NCI-H524 treated with DMSO at 0.1 percent for 48 hours (cell line): ENCODE measurements at places on chromosomes 4 and X.

GRCh38 chr4:48483777-48484493, 792 bp downstream of the SLC10A4 start:
- DNase-seq = no peak

GRCh38 chr4:99506781-99507180, 4.0 kb upstream of the C4orf17 start:
- DNase-seq = no peak

DNA sequence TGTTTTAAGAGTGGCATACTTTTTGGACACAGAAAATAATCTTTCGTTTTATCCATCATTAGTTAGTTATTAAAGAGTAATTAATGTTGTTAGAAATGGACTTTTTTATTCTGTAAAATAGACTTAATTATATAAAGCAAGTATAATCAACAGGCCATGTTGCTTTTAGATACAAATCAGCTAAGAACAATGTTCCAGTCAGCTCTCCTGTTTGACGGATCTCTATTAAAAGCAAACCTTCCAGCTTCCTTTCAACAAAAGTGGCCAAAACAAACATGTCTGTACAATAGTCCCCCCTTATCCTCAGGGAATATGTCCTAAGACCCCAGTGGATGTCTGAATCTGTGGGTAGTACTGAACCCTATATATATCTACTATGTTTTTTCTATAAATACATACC, 4.9 kb upstream of the SLC10A4 start:
- no peak for DNase-seq

- no peak for DNase-seq
These were observed 11.3 kb downstream of the FAM241A start for GRCh38 chr4:112156553-112156952.

- no peak for DNase-seq
These were observed 2092.4 kb upstream of the TENM3 start for GRCh38 chr4:180150818-180151217.

GRCh38 chr4:38455092-38455862, 208.7 kb upstream of the KLF3 start:
- no peak for DNase-seq

- DNase-seq = no peak
These were observed 541.3 kb upstream of the TENM3 start for GRCh38 chr4:181701894-181702293.

DNA sequence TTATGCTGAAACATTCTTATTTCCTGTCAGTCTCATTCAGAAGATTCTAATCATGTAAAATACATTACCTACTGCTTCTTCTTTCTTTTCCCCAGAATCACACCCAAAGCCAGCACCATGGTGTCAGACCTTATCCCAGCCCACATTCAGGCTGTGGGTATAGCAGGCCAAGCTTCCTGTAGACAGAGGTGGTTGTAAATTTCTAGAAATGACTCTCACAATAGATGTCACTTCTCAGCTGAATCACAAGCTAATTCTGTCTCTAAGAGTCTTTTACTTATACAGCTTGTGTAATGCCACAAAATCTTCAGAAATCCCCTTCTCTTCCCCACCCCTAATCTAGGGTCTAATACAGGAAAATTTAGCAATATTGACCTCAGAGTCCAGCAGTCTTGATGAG, 239.6 kb downstream of the PARM1 start:
- DNase-seq = no peak

DNA sequence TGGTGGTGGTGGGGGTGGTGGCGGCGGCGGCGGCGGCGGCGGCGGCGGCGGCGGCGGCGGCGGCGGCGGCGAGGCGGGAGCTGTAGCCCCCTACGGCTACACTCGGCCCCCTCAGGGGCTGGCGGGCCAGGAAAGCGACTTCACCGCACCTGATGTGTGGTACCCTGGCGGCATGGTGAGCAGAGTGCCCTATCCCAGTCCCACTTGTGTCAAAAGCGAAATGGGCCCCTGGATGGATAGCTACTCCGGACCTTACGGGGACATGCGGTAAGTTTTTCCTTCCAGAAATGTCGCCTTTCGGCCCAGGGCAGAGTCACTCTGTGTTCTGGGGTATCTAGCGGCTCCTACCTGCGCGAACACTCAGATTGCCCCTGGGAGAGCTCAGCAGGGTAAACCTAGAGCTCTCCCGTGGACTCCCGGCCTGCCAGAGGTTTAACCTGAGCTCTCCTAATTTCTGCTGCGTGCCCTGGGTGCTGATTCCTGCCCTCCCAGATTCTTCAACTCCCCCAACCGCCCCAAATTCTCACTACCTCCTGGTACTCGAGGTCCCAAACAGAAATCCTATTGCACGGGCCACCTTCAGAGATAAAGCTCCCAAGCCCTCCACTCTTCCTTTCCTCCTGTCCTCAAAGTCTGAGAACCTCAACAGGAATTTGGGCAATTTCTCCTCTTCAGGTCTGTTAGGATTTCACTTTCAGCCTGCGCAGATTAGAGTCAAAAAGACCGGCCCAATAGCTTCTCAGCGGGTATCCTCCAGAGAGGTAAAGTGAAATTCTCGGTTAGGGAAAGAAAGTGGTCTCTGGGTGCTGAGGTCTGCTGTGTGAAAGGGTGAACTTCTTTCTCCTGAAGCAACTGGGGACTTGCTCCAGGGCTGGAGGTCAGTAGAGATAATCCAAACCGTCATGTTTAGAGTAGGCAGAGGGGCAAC, 2.9 kb downstream of the AR start:
- DNase-seq = no peak

GRCh38 chrX:96376266-96376665, 308.4 kb upstream of the DIAPH2 start:
- DNase-seq = peak; percentile 37
